ENCODE measurements at places on chromosomes 7 and 10.

GRCh38 chr10:95419399-95419798 is 128.6 kb upstream of the PDLIM1 start:
- no peak for DNase-seq

DNA sequence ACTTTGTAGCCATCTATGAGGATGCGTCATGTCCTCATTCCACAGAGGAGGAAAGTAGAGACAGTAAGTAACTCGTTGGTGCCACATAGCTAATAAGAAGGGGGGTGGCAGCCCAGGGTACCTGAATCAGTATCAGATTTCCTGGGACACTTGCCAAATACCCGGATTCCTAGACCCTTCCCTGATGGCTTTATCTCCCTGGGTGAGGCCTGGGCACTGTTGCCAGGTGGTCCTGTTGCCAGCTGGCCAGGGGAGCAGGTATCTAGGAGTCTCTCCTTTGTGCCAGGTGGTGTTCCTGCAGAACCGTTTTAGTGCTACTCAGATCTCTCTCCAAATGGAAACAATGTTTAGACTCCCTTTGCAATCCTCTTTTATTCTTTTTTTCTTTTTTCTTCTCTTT is 12.7 kb downstream of the SLC29A3 start:
- DNase-seq: no peak

DNA sequence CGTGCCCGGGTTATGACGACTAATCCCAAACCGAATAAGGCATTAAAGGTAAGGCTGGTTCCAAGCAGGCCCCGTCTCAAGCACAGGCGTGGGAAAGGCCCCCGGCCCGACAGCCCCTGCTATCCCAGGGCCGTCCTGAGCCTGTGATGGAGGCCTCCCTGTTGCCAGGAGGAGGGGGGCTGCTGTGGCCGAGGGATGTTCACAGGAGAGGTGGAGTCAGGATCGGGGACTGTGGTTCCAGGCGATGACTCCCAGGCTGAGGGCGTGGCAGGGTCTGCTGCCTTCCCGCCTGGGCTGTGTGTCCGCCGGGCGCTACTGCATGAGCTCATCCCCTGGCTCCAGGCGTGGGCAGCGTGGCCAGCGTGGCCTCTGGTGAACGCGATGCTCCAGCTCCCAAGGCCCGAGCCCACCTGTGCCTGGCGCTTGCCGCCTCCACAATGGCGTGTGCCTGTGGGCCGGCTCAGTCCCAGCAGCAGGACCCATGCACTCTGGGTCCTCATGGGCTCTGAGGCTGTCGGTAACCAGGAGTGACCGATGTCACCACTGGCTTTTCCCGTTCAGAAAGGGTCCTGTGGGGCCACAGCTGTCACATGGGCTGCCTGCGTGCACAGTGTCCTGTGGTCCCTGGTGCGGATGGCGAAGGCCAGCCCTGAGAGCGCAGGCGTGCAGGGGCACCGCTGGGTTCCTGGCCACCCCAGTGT is 8.8 kb downstream of the MAFK start:
- DNase-seq: no peak

- no peak for DNase-seq
Observed at GRCh38 chr7:13851736-13852135, 137.7 kb downstream of the ETV1 start.

DNA sequence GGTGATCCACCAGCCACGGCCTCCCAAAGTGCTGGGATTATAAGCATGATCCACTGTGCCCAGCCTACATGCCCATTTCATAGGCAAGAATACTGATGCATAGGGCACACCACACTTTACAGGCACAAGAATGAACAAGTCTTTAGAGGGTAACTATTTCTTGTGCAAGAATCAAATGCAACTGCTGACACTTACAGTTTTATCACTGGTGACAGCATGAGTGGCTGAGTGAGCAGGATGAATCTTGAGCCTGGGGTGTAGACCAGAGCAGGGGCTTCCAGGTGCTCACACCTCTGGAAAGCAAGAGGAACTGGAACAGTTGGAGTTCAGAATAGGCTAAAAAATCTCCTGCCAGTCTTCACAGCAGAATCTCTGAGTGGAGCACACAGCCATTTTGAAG is 287.5 kb downstream of the KCNMA1 start:
- DNase-seq: no peak

DNA sequence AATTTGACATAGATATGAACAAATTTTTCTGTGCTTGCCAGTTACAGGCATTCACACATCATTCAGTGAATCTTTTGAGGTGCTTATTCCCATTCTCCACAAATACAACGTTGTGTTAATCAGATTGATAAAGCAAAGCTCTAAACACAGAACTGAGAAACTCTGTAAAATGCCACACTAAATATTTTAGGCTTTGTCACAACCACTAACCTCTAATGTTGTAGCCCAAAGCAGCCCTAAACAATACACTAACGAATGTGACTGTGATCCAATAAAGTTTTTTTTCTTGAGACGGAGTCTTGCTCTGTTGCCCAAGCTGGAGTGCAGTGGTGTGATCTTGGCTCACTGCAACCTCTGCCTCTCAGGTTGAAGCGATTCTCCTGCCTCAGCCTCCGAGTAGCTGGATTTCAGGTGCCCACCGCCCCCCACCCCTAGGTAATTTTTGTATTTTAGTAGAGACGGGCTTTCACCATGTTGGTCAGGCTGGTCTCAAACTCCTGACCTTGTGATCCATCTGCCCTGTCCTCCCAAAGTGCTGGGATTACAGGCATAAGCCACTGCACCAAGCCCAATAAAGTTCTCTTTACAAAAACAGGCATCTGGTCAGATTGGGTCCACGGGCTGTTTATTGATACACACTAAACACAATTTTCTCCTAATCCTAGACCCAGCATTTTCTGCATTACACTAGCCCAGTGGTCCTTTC is 6.9 kb downstream of the CYCS start:
- no peak for DNase-seq

DNA sequence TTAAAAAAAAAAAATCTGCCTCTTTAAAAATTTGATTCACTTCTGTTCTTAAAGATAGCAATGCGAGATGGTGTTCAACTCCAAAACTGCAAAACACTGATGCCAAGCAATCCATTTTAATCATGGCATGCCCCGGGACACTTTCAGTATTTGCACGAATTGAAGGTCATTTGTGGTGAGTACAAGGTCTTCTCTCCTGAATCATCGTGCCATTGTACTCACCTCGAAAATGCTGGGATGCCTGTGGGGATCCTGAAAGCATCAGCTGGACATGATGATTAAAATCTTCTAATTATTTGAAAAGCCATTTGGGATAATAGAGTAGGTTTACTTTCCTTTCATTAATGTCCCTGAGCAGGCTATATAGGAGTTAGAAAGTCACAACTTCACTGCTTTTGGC is 125.1 kb upstream of the NRP1 start:
- DNase-seq: no peak

GRCh38 chr7:30994206-30995100 is 30.7 kb downstream of the GHRHR start:
- DNase-seq: no peak

DNA sequence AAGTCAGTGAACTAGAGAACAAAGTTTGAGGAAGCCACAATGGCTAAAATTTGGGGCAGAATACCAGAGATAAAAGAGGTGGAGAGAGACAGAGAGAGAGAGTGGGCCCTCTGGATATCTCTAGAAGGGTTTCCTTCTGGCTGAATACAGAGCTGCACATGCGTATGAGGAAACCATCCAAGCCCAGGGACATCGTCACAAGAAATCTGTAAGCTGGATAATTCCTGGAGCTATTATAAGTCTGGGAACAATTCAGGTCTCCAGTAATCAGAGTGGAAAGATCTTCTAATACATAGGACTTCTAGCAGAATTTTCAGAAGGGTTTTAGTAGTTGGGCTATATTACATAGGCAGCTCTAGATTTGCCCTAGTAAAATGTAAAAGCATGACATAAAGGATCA is 415.7 kb upstream of the MTPN start:
- no peak for DNase-seq

- DNase-seq: peak; percentile 19
Observed at GRCh38 chr7:67512481-67512880, 515.8 kb downstream of the TYW1 start.

DNA sequence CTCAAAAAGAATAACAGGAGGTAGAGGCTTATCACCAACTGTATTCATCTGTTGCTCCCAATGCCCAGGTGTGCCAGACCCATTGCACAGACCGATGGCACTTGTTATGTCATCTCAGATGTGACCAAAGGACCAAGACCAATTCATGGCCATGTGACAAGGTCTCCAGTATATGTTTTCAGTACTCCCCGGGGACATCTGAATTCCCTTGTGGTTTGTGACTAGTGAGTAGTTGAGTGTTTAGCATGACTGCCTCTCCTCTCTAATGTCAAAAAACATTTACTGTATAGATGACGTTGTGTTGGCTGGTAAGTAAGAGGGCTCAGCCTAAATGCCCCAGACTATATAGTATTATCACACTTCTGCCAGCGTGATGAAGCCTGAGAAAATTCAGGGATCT is 202.1 kb upstream of the SMIM30 start:
- DNase-seq: no peak

DNA sequence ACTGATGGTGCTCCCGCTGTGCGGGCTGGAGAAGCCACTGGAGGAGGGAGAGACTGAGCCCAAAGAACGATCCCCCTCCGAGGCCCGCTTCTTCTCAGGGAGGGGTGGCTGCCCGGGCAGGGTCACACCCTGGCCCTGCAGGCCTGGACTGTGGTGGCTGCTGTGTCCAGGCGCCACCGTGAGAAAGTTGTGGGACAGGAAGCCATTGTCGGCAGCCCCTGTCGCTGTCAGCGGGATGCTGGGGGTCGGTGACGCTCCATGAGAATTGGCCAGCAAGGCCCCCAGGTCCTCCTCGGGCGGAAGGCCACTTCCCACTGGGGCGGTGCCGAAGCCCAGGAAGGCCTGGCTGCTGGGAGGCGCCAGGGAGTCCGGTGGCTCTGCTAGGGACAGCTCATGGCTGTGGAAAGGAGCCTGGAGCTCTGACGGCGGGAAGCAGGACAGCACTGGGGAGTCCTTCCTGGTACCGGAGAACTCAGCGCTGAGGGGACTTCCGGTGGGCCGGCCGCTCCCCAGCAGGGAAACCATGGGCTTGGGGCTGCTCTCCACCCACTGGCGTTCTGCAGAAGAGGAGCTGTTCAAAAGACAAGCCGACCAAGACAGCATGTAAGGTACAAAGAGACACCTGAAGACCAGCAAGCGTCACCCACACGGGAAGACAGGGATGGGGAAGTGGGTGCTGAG is 278.8 kb downstream of the TNS3 start:
- DNase-seq: no peak

DNA sequence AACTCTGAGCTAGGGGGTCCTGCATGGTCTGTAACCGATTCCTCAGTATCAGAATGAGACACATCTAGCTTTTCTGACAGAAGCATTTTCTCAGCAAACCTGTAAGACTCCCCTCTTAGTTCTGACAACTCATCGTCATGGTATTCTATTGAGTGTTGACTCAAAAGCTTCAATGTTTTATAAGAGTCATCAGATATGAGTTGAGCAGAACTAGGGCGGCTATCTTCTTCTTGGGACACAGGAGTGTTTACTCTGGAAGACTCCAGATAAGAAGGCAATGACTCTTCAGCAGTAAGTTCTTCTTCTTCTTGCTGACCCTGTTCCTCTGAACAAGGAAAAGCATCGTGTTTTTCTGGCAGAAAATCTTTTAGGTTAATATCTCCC is 167.0 kb upstream of the CCDC6 start:
- no peak for DNase-seq

- no peak for DNase-seq
Observed at GRCh38 chr7:91230503-91230902, 33.7 kb upstream of the FZD1 start.

DNA sequence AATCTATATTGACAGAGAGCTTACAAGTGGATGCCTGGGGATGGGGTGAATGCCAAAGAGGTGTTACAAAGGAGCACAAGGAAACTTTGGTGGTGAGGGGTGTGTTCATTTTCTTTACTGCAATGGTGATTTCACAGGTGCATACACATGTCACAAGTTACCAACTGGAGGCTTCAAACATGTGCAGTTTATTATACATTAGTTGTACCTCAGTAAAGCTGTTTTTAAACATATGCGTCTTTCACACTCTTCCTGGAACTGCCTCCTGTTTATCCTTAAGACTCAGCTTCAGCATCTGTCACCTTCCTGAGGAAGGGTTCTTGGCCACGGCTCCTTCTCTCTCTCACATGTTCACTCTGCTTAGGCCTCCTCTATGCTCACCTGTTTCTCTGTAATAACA is 731.5 kb downstream of the PARD3 start:
- no peak for DNase-seq

- no peak for DNase-seq
Observed at GRCh38 chr10:78572565-78572964, 496.2 kb upstream of the ZMIZ1 start.

GRCh38 chr7:46317256-46317655 is 396.2 kb upstream of the IGFBP3 start:
- DNase-seq: no peak

DNA sequence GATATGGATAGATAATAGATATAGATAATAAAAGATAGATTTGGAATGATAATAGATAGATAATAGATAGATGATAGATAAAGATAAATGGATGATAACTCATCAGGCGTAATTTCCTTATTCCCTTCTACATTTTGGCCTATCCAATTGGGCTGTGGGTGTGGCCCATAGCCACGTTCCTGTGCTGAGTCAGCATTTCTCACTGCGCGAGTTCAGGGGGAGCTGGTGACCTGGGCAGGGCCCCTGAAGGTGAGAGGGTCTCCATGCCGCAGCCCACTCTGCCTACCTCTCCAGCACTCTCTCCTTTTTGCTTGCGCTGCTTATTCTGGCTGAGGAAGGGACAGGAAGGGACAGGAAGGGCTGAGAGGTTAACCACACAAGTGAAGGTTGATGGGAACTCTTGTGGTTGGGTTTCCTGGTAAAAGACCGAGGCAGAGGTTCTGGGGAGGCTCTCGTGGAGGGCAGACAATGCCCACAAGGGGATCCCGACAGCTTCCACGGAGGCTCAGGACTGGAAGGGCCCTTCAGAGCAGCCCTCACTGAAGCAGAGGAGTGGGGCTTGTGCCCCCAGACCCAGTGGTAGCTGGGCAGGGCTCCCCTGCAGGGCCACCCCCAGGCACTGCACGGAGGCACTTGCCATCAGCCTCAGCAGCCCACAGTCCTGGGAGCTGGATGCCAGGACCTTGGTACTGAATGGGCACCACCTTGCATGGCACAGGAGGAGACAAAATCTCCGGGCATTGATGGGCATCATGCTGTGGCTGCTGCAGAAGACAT is 247.3 kb upstream of the PITRM1 start:
- no peak for DNase-seq

- DNase-seq: no peak
Observed at GRCh38 chr7:3067193-3067592, 23.5 kb upstream of the CARD11 start.

DNA sequence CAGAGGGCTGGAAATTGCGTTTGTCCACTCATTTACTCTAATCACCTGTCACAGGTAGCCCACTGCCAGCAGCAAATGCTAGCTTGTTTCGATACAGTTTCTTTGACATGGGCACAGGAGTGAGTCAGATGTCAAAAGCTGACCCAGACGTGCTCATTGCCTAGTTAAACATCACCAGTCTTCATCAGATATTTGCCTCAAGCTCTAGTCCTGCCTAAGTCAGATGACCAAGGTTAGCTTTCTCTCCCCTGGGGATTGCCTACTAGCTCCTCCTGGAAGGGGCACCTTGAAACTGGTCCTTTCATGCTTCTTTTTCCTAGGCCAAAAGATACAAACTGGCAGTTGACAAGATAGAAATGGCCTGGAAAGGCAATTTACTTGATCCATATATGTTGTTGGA is 35.2 kb downstream of the GPAM start:
- no peak for DNase-seq
